ENCODE measurements at places on chromosomes 2 and 18.
A peak's percentile ranks its signal among the peaks of the same experiment; 100 is the strongest.

- no peaks in the 10 kb centered on the region for H3K27me3 ChIP-seq
- H3K4me1 ChIP-seq: no peaks in the 10 kb centered on the region
- H3K27ac ChIP-seq: no peak overlapping the region
- H3K4me3 ChIP-seq: no peak overlapping the region
These were observed 9.3 kb downstream of the ARMC9 start for GRCh38 chr2:231207734-231208133.

- no peak overlapping the region for H3K27ac ChIP-seq
- DNase-seq: no peak
- H3K4me3 ChIP-seq: no peak overlapping the region
- no peaks in the 10 kb centered on the region for H3K27me3 ChIP-seq
- no peaks in the 10 kb centered on the region for H3K36me3 ChIP-seq
These were observed 53.7 kb downstream of the PTRHD1 start for GRCh38 chr2:24739354-24740025.

DNA sequence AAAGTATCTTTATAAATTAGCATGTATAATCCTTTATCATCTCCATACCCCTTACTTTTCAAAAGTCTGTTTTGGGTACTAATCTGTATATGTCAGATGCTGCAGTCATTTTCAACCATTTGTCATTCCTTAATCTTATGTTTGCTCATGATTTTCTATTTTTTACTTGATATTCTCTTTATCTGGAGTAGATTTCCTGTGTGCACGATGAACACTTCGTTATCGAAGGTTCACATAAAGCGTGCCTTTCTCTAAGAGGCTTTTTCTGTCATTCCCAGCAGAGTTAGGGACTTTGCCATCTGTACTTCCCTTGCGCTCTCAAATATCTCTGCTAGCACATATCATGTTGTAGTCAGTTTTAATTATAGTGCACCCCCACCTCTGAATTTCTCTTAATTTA lies 123.2 kb downstream of the BIRC6 start:
- no peak overlapping the region for H3K4me3 ChIP-seq
- H3K27ac ChIP-seq: no peak overlapping the region
- H3K36me3 ChIP-seq: peaks cover 24% of the 10 kb centered on the region
- H3K4me1 ChIP-seq: peaks cover 8% of the 10 kb centered on the region

DNA sequence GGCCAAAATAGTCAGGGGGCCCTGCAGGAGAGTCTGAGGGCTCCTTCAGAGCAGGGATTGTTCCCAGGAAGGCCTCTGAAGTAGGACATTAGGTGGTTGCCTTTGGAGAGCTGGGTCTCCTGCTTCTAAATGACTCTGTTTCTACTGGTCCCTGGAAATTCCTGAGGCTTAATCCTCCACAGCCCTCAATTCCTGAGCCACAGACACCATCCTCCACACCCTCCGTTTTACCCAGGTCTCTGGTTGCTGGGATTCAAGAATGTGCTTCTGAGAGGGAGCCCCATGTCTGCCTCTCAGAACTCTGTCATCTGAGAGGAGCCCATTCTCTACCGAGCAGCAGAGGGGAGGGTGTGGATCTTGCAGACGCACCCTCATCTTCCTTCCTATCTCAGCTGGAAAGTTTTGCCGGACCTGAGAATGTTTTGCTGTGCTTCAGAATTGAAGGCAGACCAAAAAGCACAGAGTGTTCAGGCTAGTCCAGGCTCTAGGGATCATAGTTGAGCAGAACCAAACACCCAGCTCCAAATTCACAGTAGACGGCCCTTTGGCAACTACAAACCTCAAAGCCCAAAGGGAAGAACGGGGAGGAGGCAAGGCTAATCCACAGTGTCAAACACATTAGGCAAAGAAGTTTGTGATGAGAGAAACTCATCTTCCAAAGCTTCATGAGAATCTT lies 8.1 kb downstream of the VIT start:
- H3K4me1 ChIP-seq: no peaks in the 10 kb centered on the region
- H3K27ac ChIP-seq: no peak overlapping the region

DNA sequence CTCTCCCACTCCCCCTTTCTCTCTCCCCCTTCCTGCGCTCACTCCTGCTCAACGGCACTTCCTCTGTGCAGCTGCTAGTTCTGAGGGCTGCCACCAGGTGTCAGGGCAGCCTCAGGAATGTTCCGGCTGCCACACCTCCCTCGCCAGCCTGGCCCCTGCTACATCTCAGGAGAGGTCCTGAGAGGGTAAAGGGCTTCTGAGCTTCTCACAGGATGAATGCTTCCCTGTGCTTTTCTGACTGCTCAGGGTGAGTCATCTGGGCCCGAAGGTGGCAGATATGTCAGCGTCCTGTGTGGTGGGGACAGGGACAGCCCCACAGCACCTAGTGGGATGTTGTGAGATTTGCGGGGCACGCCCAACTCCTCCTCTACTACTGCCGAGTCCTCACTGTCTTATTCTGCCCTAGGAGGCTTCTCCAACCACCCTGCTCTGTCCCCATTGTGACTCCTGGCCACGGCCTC lies 49.0 kb downstream of the PLEKHB2 start:
- no peak overlapping the region for H3K27ac ChIP-seq
- peak; percentile 33 for DNase-seq
- H3K4me3 ChIP-seq: no peak overlapping the region
- peaks cover 3% of the 10 kb centered on the region for H3K36me3 ChIP-seq
- H3K27me3 ChIP-seq: no peaks in the 10 kb centered on the region
- H3K4me1 ChIP-seq: peaks cover 12% of the 10 kb centered on the region

GRCh38 chr2:70686577-70687460 lies 81.2 kb downstream of the ADD2 start:
- H3K36me3 ChIP-seq: no peaks in the 10 kb centered on the region
- peak; percentile 48 for DNase-seq
- H3K4me3 ChIP-seq: no peak overlapping the region
- no peaks in the 10 kb centered on the region for H3K27me3 ChIP-seq
- H3K4me1 ChIP-seq: peaks cover 15% of the 10 kb centered on the region
- H3K27ac ChIP-seq: no peak overlapping the region

DNA sequence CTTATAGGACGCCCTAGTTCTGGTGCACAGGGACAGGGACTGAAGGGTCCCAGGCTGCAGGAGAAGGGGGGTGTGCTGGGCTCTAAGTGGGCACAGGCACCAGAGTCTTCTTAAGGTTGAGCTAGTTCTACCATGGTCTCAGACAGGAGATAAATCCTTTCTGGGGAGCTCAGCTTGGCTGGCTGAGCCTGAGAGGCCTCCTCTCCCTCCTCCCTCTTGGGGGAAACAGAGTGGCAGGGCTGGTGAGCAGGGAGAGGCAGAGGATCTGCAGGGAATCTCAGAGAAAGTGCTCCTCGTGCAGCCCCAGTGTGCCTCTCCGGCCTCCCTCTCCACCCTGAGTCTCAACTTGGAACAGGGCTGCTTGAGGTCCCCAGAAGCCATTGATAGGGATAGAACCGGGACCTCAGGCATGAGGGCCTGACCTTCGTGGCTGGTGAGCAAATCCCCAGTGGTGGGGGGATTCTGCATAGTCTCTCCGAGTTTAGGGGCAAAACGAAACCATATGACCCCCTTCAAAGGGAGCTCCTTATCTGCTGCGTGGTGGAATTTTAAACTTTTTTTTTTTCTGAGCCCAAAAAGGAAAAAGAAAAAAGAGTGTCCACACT lies 2.0 kb downstream of the GDF7 start:
- H3K4me1 ChIP-seq: no peaks in the 10 kb centered on the region
- no peak overlapping the region for H3K27ac ChIP-seq
- no peak overlapping the region for H3K4me3 ChIP-seq
- DNase-seq: no peak

DNA sequence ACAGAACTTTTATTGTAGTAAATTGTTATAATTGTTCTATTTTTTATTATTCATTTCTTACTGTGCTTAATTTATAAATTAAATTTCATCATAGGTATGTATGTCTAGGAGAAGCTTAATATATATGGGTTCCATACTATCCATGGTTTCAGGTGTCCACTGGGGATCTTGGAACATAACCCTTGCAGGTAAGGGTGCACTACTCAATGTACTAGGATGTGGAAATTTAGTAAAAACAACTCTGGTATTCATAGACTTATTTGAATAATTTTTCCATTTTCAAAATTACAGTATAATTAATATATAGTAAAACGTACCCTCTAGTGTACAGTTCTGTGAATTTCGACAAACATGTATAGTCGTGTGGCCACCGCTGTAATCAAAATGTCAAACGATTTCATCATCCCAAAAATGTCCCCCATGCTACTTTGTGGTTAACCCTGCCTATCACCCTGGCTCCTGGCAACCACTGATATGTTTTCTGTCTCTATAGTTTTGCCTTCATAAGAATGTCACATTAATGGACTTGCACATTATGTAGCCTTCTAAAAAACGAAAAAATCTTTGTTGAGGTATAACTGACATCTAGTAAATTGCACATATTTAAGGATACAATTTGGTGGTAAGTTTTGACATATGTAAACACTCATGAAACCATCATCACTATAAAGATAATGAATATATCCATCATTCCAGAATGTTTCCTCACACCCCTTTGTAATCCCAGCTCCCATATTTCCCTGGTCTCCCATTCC lies 45.7 kb downstream of the ARL5A start:
- H3K27me3 ChIP-seq: no peaks in the 10 kb centered on the region
- DNase-seq: no peak
- no peak overlapping the region for H3K4me3 ChIP-seq
- H3K4me1 ChIP-seq: no peaks in the 10 kb centered on the region
- H3K27ac ChIP-seq: no peak overlapping the region

GRCh38 chr2:59744436-59744835 lies 809.0 kb downstream of the BCL11A start:
- H3K27me3 ChIP-seq: no peaks in the 10 kb centered on the region
- no peak for DNase-seq
- no peak overlapping the region for H3K27ac ChIP-seq
- no peaks in the 10 kb centered on the region for H3K4me1 ChIP-seq

DNA sequence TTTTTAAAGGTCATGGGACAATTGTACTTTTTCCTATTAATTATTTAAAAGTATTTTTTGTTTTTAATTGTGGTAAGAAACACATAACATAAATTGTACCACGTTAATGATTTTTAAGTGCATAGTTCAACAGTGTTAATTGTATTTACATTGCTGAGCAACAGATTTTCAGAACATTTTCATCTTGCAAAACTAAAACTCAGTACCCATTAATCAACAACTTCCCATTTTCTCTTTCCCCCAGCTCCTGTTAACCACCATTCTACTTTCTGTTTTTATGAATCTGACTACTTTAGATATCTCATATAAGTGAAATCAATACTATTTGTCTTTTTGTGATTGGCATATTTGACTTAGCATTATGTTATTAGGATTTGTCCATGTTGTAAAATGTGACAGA lies 483.9 kb upstream of the ZNF804A start:
- no peak overlapping the region for H3K27ac ChIP-seq
- H3K4me3 ChIP-seq: no peak overlapping the region
- H3K4me1 ChIP-seq: no peaks in the 10 kb centered on the region
- no peak for DNase-seq
- H3K27me3 ChIP-seq: no peaks in the 10 kb centered on the region
- no peaks in the 10 kb centered on the region for H3K36me3 ChIP-seq

DNA sequence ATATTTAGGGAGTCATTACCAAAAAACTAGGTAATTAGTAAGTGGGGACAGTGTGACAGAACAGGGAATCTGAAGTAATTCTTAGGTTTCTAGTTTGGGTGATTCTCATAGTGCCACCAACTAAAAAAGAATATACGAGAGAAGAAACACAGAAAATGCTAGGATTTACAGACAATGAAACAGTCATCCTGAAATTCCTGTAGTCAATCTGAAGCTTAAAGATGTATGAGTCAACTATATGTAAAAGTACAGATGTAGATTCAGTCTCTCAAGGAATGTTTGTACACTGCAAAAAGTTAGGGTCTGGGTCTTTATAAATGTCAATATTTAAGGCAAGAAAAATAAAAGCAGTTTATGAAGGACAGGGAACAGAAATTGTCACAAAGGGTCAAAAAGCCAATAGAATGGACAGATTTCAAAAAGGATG lies 107.0 kb downstream of the STRN start:
- H3K36me3 ChIP-seq: no peaks in the 10 kb centered on the region
- H3K4me1 ChIP-seq: no peaks in the 10 kb centered on the region
- H3K27ac ChIP-seq: no peak overlapping the region
- DNase-seq: no peak

DNA sequence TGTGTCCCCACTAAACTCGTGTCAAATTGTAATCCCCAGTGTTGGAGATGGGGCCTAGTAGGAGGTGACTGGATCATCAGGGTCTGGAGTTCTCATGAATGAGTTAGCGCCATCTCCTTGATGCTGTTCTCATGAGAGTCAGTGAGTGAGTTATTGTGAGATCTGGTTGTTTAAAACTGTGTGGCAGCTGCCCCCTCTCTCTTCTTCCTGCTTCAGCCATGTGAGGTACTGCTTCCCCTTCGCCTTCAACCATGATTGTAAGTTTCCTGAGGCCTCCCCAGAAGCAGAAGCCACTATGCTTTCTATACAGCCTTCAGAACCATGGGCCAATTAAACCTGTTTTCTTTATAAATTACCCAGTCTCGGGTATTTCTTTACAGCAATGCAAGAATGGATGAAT lies 50.4 kb downstream of the AP1S3 start:
- H3K36me3 ChIP-seq: no peaks in the 10 kb centered on the region
- H3K27ac ChIP-seq: 0 out of 2 replicates have a peak overlapping the region, but pooled peaks have one; percentile 8
- no peaks in the 10 kb centered on the region for H3K27me3 ChIP-seq

DNA sequence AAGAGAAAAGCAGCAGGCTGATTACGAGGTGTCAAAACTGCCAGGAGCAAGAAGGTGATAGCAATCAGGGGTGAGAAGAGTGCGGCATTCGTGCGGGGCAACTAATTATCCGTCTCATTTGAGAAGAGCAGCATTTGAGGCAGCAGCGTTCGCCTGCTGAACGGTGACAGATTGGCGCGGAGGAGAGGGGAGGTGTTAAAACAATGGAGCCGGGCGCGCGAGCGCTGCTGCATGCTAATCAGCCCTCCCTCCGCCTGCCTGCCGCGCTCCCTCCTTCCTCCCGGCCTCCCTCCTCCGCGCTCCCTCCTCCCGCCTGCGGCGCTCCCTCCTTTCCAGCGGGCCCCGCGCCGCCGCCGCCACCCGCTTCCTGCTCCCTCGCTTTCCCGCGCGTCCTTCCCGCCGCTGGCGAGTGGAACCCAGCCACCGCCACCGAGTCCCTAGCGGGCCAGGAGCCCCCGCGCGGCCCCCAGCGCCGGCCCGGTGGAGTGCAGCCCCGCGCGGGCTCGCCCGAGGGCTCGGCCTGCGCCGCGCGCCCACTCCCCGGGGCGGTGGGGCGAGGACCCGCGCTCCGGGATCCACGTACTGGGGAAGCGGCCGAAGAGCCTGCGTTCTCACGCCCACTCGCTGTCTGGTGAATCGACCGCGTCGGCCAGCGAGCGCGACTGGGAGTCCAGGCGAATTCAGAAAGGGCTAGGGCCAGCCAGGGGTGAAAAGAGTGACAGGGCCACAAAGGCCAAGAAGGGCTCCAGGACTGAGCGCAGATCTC lies 69.5 kb upstream of the PSMD14 start:
- H3K27me3 ChIP-seq: no peaks in the 10 kb centered on the region
- DNase-seq: no peak
- H3K4me3 ChIP-seq: no peak overlapping the region
- peaks cover 6% of the 10 kb centered on the region for H3K4me1 ChIP-seq
- H3K36me3 ChIP-seq: peaks cover 24% of the 10 kb centered on the region
